GM23248 (cell line): ENCODE measurements at places on chromosomes 5 and 9. TPM values are rescaled to one million over a fixed set of nuclear protein-coding genes. Genes with fewer than 3 reads are reported as not detected.

DNA sequence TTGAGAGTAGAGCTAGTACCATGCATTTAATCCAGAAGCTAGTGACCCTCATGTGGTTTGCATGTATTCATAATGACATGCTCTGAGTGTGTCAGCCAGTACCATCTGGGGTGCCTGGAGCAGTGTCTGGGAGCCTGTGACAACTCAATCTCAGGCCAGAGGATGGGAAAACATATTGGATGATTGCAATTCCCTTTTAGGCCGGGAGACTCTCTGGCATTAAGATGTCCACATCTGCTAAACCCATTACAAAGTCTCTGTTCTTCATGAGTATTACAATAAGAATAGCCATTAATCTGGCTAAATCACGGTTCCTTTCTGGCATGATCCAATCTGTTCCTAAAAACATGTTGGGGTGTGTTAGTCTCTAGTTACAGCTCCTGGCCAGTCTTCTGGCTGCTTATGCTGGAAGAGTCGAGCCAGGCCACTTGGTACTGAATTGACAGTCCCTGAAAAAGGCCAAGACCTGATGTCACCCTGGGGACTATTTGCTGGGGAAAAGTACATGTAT, 475.7 kb downstream of the ENC1 start:
- peaks cover 33% of the 10 kb centered on the region for H3K4me1 ChIP-seq
- no peak overlapping the region for H3K4me3 ChIP-seq
- no peak for DNase-seq
- no peaks in the 10 kb centered on the region for H3K36me3 ChIP-seq
- no peak overlapping the region for H3K27ac ChIP-seq
- no peaks in the 10 kb centered on the region for H3K27me3 ChIP-seq

The OBP2B gene
- polyA plus RNA-seq = not detected in 2 replicates

The RELL2 gene
- 2.1 and 2.9 TPM in 2 replicates for polyA plus RNA-seq

DNA sequence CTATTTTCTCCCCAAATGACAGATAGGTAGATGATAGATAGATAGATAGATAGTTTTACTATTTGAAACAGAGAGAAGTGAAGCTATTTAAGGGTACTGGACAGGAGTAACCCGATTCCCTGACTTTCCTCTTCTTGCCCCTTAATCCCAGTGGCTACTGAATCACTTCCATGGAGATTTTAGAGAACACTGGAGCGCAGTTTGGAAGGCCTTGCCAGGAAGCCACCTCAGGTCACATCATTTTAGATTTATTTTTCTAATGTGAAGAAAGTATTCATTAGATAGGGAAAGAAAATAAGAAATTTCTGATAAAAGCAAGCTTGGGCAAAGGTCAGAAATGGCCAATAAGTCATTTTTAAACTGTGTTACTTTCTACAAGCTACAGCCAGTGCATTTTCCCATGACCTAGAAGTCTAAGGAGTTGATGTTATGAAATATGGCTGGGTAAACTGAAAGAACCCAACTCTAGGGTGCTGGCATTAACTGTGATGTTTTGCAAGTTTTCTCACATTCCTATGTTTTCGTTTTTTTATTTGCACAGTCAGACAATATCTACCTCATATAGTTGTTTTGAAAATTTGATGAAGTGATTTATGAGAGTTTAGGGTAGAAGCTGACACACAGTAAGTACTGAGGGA, 544.7 kb upstream of the PTGER4 start:
- no peak for DNase-seq
- no peak overlapping the region for H3K4me3 ChIP-seq
- no peak overlapping the region for H3K27ac ChIP-seq
- no peaks in the 10 kb centered on the region for H3K4me1 ChIP-seq
- H3K36me3 ChIP-seq = no peaks in the 10 kb centered on the region

The BARHL1 gene
- not detected in 2 replicates for polyA plus RNA-seq

- H3K27ac ChIP-seq = no peak overlapping the region
- H3K4me1 ChIP-seq = peaks cover 29% of the 10 kb centered on the region
- no peak overlapping the region for H3K4me3 ChIP-seq
- peak; percentile 45 for DNase-seq
- H3K36me3 ChIP-seq = no peaks in the 10 kb centered on the region
Measured at GRCh38 chr5:53882676-53883031, 322.2 kb downstream of the NDUFS4 start.

The MYOZ3 gene
- 0.18 and 0.71 TPM in 2 replicates for polyA plus RNA-seq

The EGFL7 gene
- polyA plus RNA-seq = 15.3 and 15.7 TPM in 2 replicates

DNA sequence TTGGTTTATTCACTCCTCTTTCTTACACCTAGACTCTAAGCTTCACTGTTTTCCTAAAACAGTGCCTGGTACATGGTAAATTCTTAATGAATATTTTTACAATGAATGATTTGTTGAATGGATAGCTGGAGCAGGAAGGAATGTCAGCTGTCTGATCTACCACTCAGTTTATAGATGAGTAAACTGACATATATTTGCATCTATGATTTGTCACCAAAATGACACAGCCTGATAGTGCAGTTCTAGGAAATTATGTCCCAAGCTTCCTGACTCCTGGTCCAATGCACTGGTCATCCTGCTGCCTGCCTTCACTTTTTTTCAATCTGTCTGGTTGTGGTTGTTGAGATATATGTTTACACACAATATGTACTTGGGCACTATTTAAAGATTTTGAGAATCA, 651.7 kb upstream of the WWC1 start:
- peak overlapping the region; percentile 79 for H3K27ac ChIP-seq
- peaks cover 70% of the 10 kb centered on the region for H3K4me1 ChIP-seq
- no peaks in the 10 kb centered on the region for H3K27me3 ChIP-seq
- no peak overlapping the region for H3K4me3 ChIP-seq
- no peaks in the 10 kb centered on the region for H3K36me3 ChIP-seq

The FBP1 gene
- not detected in 2 replicates for polyA plus RNA-seq

DNA sequence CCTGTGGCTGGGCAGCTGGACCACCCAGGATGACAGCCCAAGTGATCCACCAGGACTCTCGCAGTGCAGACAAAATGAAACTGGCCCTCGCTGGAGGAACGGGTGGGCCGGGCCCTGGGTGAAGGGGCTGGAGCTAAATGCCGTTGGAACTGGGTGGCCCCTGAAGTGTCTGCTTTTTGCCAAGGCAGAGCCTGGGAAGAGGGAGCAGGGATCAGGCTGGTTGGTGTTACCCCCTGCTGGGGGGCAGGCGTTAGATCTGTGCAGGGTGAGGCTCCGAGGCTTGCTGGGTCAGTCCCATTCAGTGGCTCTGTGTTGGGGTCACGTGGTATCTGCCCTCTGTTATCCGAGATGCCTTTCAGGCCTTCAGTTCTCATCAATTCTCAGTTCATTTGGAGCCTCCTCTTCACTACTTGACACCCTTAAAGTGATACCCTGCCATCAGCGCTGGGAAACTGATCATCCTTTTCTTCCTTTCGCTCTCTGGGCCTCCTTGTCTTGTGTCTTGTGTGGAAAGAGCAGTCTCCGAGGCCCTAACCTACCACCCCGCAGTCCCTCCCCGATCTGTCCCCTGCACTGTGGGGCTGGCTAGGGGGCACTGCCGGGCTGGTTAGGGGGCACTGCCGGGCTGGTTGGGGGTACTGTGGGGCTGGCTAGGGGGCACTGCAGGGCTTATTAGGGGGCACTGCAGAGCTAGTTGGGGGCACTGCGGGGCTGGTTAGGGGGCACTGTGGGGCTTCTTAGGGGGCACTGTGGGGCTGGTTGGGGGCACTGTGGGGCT, 37.3 kb downstream of the COL5A1 start:
- no peak overlapping the region for H3K27ac ChIP-seq
- no peak for DNase-seq
- no peaks in the 10 kb centered on the region for H3K36me3 ChIP-seq

GRCh38 chr5:94853120-94853519, 234.7 kb downstream of the SLF1 start:
- H3K4me1 ChIP-seq = no peaks in the 10 kb centered on the region
- H3K36me3 ChIP-seq = no peaks in the 10 kb centered on the region
- no peak overlapping the region for H3K27ac ChIP-seq
- no peak overlapping the region for H3K4me3 ChIP-seq
- DNase-seq = no peak

- no peaks in the 10 kb centered on the region for H3K27me3 ChIP-seq
- H3K4me3 ChIP-seq = no peak overlapping the region
- no peak overlapping the region for H3K27ac ChIP-seq
- H3K36me3 ChIP-seq = no peaks in the 10 kb centered on the region
- DNase-seq = peak; percentile 34
Measured at GRCh38 chr5:84032324-84032723, 311.7 kb upstream of the HAPLN1 start.

GRCh38 chr5:84149094-84149493, 235.6 kb downstream of the EDIL3 start:
- no peak overlapping the region for H3K27ac ChIP-seq
- no peaks in the 10 kb centered on the region for H3K4me1 ChIP-seq
- no peaks in the 10 kb centered on the region for H3K27me3 ChIP-seq
- no peaks in the 10 kb centered on the region; the same call in 1 of the 2 replicates for H3K36me3 ChIP-seq

DNA sequence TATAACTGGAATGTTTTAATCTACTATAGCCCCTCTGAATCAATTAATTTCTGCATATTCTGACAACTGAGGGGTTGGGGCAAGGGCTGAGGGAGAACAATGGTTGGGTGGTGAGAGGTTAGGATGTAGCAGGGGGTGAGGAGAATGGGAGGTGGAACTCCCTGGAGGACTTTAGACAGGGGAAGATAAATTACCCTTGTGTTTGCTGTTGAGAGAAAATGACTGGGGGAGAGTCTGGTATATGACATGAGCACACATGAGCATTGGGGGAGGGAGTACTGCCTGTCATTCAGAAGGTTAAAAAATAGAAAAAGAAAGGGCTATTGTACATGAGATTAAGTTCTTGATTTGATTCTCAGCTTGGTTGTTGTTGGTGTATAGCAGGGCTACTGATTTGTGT, 37.2 kb upstream of the PAPPA start:
- no peak overlapping the region for H3K4me3 ChIP-seq
- H3K36me3 ChIP-seq = no peaks in the 10 kb centered on the region

DNA sequence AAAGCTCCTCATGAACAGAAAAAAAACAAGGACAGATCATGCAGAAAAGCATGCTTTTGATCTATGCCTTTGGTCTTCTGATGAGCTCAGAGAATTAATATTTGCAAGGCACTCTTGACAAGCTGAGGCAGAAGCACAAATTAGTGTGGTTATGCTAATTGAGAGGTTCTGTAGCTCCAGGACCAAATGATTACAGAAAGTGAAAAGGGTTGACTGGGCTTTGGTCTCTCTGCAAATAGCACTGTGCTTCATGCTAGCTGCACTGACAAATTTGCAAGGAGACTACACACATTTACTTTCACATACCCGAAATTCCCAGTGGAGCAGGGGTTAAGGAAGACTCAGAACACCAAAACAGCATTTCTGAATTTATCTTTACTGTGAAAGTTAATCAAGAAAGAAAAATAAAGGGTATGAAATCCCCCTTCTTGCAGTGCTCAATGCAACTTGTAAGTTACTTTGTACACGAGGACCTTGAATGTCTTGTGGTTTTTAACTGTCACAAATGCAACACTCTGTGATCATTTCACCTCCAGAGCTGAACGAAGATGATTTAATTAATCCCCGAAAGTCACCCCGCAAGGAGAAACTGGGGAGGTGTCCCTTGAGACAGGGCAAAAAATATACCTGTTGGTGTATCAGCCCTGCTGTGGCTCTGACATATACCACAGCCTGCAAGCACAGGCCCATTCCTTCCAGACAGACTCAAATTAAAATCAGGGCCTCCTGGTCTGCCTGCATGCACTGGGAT, 11.9 kb downstream of the RAPGEF1 start:
- peak overlapping the region; percentile 8; the same call in 1 of the 2 replicates for H3K4me3 ChIP-seq
- no peak for DNase-seq
- peak overlapping the region; percentile 37 for H3K27ac ChIP-seq
- no peaks in the 10 kb centered on the region for H3K27me3 ChIP-seq
- no peaks in the 10 kb centered on the region for H3K36me3 ChIP-seq
- peaks cover 43% of the 10 kb centered on the region for H3K4me1 ChIP-seq

GRCh38 chr5:31192442-31192841, 1.0 kb upstream of the CDH6 start:
- DNase-seq = no peak
- H3K4me1 ChIP-seq = peaks cover 15% of the 10 kb centered on the region

DNA sequence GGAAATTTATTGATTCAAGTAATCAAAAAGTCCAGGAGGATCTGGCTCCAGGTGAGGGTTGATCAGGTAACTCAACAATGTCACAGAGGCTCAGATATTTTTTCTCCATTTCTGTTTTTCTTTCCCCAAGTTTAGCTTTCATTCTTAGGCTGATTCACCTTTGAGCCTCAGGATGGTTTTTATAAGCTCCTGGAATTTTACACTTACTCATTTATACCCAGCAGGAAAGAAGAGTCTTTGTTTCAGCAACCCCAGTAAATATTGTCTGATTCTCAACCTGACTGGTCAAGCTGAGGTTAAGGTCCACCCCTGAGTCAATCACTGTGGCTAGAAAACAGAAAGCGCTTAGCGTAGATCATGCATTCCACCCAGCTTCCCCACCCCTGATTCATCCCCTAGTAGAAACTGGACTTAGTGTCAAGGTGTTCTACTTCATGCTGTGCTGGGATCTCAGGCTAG, 500.6 kb downstream of the KIF4B start:
- no peaks in the 10 kb centered on the region for H3K4me1 ChIP-seq
- no peak overlapping the region for H3K4me3 ChIP-seq
- DNase-seq = no peak
- H3K36me3 ChIP-seq = no peaks in the 10 kb centered on the region
- H3K27me3 ChIP-seq = no peaks in the 10 kb centered on the region

- no peak for DNase-seq
- no peak overlapping the region for H3K4me3 ChIP-seq
- no peaks in the 10 kb centered on the region for H3K4me1 ChIP-seq
- H3K36me3 ChIP-seq = no peaks in the 10 kb centered on the region
Measured at GRCh38 chr5:133821311-133821741, 147.1 kb downstream of the C5orf15 start.

The STC2 gene
- 173 and 184 TPM in 2 replicates for polyA plus RNA-seq

- no peaks in the 10 kb centered on the region for H3K4me1 ChIP-seq
- no peak for DNase-seq
- H3K27me3 ChIP-seq = peaks cover 54% of the 10 kb centered on the region
Measured at GRCh38 chr9:10614196-10614800, 1.5 kb upstream of the PTPRD start.

- H3K27me3 ChIP-seq = no peaks in the 10 kb centered on the region
- no peak overlapping the region for H3K27ac ChIP-seq
- no peak for DNase-seq
- H3K4me1 ChIP-seq = peaks cover 19% of the 10 kb centered on the region
Measured at GRCh38 chr9:76573408-76573807, 114.4 kb downstream of the GCNT1 start.

DNA sequence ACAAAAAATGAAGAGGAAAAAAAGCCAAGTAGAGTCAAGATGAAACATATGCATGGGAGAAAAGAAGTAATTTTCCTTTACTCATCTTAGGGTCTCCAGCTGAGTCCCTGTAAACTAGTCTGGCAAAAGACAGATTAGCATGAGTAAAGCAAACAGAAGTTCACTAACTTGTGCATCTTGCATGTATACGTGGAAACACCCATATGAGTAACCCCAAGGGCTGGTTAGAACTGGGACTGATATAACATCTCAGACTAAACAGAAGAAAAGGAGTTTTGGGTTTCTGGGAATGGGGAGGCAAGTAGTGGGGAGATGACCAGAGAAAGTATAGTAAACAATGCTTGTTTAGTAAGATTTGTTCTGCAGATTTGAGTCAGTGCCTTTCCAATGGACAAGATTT, 20.1 kb upstream of the GLDC start:
- H3K27me3 ChIP-seq = no peaks in the 10 kb centered on the region
- no peaks in the 10 kb centered on the region for H3K36me3 ChIP-seq
- peak; percentile 19 for DNase-seq
- H3K4me1 ChIP-seq = no peaks in the 10 kb centered on the region
- no peak overlapping the region for H3K27ac ChIP-seq
- H3K4me3 ChIP-seq = no peak overlapping the region

- H3K36me3 ChIP-seq = no peaks in the 10 kb centered on the region
- DNase-seq = peak; percentile 23
- no peak within 1 kb of the TSS for H3K27ac ChIP-seq
- no peaks in the 10 kb centered on the region for H3K4me1 ChIP-seq
- H3K27me3 ChIP-seq = peaks cover 85% of the 10 kb centered on the region
- no peak within 1 kb of the TSS for H3K4me3 ChIP-seq
Measured at GRCh38 chr9:976258-976942, at the start of gene DMRT3. TSS of gene DMRT3 (plus strand) at chr9:976655. CDS start at chr9:977002, 347 bp downstream.
